Hematopoietic multipotent progenitor cell treated with erythropoietin and hydrocortisone succinate and interleukin-3 and kit ligand, for 15 days (in vitro differentiated cells): ENCODE measurements at places on chromosomes 11 and 22.

- DNase-seq = no peak
These were observed 1130.4 kb downstream of the LRRC4C start for GRCh38 chr11:40328890-40329614.

DNA sequence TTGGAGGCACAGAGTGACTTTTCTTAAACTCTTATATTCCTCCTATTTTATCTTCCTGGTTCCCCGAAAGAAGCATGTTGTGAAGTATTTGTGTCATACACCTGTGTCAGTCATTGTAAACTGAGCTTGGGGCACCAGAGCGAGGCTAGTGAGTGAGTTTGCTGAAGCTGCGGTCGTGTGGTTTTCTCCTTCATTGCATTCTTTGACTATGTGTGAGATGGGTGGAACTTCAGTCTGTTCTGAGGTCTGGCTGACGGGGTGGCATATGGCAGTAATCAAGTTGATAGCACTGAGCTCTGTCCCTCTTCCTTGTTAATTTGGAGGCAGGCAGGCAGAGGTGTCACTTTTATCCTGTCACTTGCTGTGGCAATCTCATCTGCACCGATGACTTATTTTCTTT is 4.2 kb downstream of the VPS26B start:
- no peak for DNase-seq

DNA sequence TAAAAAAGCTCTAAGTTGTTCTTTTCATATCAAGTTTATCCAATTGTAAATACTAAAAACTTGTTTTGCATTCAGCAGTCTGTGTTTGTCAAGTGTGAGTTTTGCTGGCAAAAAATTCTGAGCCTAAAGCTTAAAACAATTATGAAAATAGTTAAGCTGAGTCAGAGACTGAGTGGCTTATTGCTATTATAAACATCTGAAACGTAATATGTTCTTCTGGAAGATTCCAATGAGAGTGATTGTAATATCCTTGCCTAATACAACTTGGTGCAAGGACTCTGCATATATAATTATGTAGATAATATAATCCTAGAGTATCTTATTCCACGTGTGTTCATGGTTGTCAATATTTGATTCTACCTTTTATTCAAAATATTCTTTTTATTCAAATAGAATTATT is 14.1 kb upstream of the NUP50 start:
- no peak for DNase-seq

GRCh38 chr11:130858215-130858614 is 58.1 kb downstream of the SNX19 start:
- DNase-seq = peak; percentile 20

GRCh38 chr11:65493367-65494176 is 5.3 kb upstream of the MALAT1 start:
- DNase-seq = no peak
